ENCODE measurements at places on chromosomes 16 and 17.
A peak's percentile ranks its signal among the peaks of the same experiment; 100 is the strongest.

- no peak for DNase-seq
These were observed 136.6 kb downstream of the COPRS start for GRCh38 chr17:31722251-31723056.

DNA sequence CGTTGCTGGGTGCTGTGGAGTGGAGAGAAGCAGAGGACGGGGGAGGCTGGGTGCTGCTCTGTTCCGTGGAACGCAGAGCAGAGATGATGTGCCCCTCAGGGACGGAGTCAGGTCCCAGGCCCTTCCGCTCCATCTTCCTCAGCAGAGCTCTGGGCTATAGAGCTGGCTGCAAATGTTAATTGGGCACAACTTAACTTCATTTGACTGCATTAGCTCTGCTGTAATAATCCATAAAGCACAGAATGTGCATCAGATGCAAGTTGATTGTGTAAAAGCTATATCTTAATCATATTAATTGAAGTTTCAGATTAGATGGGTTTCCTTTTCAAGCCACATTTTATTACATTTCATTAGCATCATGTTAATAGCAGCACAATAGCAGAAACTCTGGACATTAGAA, 212.6 kb downstream of the ABCC12 start:
- no peak for DNase-seq

GRCh38 chr17:61128661-61129115, 271.0 kb upstream of the TBX2 start:
- no peak for DNase-seq

DNA sequence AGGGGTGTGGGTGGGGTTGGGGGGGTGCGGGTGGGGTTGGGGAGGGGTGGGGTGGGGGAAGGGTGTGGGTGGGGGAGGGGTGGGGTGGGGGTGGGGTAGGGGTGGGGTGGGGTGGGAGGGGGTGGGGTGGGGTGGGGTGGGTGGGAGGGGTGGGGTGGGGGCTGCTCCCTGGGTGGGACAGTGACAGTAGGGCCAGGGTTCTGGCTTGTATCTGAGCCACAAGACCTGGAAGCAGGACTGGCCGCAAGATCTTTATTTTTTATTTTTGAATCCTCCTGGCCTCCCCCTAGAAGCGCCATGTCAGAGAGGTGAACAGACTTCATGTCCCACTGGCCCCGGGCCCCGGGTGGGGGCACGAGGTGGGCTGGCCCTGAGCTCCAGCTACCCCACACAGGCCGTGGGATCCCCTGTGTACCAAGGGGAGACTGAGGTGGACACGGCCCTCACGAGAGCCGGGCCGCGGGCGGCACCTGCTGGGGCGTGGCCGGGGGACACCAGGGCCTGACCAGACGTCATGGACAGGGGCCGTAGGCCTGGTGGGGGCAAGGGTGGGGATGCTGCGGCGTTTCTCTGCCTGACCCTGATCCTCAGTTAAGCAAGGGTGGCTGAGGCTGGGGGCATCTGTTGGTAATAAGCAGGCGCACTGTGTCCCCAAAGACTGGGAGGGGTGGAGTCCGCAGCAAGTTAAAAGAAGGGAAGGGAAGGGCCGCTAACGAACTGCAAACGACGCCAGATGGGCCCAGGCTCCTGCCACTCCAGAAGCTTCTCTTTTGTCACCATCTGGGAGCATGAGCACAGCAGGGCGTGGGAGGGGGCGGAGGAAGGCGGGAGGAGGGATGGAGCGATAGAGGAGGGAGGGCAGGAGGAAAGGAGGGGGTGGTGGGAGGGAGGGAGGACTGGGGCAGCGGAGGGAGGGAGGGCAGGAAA, 22.3 kb upstream of the PABPN1L start:
- no peak for DNase-seq

DNA sequence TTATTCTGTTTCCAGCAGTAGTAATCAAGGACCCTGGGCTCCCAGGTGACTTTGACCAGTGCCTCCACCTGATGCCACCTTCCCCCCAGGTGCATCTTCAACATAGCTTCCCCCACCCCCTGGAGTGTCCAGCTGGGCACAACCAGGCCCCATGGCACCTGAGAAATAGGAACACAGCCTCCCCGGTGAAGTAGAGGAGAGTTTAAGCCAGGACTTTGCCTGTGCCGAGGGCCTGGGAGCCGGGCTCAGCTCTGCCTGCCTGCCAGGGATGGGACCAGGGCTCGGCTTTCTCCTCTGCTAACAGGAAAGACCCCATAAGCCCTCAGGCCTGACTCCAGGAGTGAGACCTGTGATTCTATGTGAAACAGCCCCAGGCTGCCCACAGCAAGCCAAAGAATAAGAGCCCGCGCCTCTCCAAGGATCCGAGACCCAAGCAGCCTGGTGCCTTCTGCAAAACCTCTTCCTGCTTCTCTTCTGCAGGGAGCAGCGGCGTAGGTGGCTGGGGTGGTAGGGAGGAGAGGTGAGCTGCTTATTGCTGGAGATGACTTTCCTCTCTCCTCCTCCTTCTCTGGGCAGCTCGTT, 16.4 kb upstream of the RBFOX3 start:
- DNase-seq, result no peak

GRCh38 chr17:60135951-60136666, 13.7 kb upstream of the CA4 start:
- no peak for DNase-seq

- no peak for DNase-seq
These were observed 87.7 kb downstream of the MRM3 start for GRCh38 chr17:869567-870525.

GRCh38 chr16:87062569-87063442, 254.4 kb downstream of the C16orf95 start:
- peak; percentile 73 for DNase-seq

DNA sequence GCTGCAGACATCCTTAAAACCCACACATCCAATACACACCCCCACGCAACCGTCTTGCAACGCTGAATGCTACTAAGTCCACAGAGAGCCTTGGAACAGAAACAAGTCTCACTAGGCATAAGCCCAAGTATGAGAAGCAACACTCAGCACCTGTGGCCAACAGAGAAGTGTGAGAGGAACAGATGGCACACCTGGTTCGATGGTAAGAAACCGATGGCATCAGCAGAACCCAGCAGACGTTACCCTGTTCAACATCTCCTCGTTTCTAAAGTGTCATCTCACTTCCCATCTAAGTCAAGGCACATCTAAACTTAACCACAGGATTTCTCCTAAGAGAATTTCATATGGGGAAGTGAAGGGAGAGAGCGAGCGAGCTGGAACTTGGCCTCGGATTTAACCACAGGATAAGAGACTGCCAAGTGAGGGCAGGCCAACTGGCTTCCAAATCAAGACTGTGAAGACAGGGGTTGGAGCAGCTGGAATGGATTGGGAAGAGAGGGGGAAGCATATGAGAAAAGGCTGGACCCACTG, 41.0 kb downstream of the NXPH3 start:
- DNase-seq, result peak; percentile 23

- peak; percentile 42 for DNase-seq
These were observed 185.0 kb downstream of the TANC2 start for GRCh38 chr17:63150994-63151464.

DNA sequence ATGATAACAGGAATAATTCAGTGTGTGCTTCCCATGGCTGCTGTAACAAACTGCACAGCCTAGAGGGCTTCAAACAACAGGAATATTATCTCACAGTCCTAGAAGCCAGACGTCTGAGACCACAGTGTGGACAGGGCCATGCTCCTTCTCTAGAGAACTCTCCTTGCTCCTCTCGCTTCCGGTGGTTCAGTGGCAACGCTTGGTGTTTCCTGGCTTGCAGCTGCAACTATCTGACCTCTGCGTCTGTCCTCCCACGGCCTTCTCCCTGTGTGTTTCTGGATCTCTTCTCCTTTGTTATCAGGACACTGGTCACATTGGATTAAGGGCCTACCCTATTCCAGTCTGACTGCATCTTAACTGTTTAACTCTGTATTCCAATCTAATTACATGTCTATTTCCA, 414.3 kb downstream of the MAF start:
- DNase-seq, result no peak

GRCh38 chr17:13728781-13729180, 127.1 kb upstream of the HS3ST3A1 start:
- no peak for DNase-seq

DNA sequence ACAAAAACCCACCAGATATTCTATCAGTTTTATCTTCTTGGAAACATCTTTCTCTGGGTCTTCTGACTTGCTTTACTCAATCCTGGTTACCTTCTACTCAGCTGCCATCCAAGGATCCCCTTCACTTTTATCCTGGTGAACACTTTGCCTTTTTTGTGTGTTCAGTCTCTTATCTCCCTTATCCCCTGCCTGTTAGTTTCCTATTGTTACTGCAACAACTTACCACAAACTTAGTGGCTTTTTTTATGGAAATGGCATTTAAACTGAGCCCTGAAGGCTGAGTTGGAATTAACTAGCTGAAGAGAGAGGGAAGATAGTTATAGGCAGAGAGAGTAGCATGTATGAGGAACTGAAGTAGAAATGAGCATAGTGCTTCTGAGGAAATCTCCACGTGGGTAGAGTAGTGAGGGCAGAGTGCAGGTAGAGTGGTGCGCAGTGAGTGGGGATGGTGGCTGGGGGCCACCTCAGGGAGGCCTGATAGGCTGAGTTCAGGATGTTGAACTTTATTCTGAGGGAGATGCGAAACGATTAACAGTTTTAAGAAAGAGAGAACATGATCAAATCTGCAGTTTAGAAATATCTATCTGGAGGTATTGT, 26.3 kb downstream of the TANGO6 start:
- no peak for DNase-seq

DNA sequence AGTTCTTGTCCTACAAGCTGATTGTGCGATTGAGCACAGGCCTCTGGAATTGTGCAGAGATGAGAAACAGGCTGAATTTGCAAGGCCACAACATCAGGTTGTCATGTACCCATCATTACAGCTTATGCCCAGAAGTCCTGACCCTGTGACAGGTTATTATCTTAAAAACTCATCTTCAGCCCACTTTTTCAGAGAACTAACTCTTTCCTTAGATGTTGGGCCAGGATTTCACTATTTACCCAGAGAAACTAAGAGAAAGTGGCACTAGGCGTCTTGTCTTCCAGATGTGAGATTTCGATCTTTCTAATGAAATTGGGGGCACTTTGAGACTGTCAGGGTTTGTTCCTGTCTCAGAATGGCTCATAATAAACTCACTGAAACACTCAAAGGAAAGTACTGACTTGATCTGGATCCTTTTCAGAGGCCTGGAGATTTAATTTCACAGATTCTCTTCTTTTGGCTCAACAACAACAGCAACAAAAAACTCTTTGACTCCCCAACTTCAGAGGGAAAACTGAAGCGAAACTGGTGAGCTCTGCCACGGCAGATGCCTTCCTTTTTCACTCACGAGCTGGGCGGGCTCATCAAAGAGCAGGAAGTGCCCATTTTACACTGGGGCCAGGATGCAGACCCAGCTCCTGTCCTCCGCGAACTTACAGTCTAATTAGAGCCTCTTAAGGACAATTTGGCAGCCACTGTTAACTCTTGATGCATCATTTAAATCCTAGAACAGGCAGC, 17.7 kb upstream of the SLC12A3 start:
- DNase-seq, result no peak

DNA sequence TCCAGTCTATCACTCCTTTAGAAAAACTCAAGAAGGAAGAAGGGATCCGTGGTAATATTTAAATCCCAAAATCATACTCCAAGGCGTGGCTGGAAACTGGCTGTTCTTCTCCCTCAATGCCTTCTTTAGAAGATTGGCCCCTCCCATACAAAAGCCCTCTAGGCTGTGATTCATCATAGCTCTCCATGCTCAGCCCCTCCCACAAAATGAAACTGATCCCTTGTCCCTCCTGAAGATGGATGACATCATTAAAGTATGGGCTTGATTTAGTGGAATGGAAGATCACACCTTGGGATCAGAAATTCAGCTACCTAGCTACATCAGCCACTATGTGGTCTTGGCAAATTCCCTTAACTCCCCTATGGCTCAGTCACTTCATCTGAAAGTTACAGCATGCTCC, 4.1 kb downstream of the GRIN2A start:
- no peak for DNase-seq

DNA sequence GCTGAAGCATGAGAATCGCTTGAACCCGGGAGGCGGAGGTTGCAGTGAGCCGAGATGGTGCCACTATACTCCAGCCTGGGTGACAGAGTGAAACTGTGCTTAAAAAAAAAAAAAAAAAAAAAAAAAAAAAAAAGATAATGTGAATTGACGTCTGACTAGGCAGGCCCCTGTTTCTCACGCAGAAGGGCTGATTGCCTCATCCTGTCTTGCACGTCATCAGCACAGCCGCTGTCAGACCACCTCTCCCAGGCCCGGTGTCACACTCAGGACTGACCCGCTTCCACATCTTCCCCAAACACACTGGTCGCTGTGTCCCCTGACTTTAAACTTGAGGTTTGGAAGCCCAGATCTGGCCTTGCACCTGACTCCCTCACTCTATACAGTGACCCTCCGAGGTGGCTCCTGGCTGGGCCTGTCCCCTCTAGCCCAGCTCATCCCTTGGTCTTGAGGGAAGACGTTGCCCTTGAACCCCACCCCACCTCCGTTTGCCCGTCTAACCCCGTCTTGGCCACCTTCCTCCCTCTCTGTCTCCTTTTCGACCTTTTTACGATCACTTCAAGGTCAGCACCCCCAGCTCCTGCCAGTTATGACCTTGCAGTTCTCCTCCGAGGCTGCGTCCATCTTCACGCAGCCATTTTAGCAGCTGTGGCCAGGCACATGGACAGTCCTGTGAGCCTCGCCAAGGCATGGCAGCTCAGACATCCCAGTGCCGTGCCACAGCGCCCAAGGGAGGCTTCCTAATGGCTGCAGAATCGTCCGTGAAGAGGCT, 149.9 kb upstream of the PLCG2 start:
- DNase-seq, result no peak

DNA sequence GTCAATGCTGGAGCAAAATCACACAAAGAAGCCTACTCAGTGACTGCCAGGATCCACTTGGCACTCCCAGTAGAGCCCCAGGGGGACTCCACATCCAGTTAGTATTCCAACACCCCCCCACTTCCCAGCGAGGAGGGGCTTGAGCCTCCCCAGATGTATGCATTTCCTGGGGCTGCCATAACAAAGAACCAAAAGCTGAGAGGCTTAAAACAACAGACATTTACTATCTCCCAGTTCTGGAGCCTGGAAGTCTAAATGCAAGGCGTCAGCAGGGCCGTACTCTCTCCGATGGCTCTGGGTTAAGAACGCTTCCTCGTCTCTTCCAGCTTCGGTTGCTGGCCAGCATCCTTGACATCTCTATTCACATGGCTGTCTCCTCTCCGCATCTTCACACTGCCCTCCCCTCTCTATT, 23.0 kb upstream of the GNA13 start:
- no peak for DNase-seq

- no peak for DNase-seq
These were observed 37.7 kb downstream of the TNFRSF13B start for GRCh38 chr17:16934133-16934795.

- no peak for DNase-seq
These were observed 94.3 kb downstream of the AXIN2 start for GRCh38 chr17:65467156-65467555.

DNA sequence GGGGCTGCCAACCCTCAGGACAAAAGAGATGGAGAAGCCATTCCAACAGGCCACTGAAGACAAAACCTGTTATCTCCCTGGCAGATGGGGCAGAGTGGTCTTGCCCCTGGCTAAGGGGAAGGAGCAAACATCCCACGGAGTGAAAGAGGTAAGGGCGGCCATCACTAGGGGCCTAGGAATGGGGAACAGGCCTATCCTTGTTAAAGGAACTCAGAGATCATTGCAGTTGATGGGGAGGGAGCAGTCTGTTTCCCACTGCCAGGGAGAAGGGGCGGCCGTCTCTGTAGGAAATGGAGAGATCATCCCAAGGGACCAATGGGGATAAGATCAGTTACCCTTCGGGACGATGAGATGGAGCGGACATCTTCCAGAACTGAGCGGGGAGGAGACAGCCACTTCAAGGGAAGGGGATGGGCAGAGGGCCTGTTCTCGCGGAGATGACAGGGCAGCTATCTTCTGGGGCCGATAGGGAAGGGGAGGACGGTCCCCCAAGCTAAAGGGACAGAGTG, 581 bp upstream of the TMEM208 start:
- no peak for DNase-seq

Measured in right lung (tissue), 10 donors.